Activated T-cell treated with anti-CD3 and anti-CD28 coated beads for 24 hours (primary cell): ENCODE measurements at places on chromosomes 12 and 14.
A peak's percentile ranks its signal among the peaks of the same experiment; 100 is the strongest.

- DNase-seq = no peak
These were observed 448 bp downstream of the TSPAN9 start for GRCh38 chr12:3077572-3078081.

GRCh38 chr12:91210618-91211017 lies 28.0 kb upstream of the DCN start:
- no peak for DNase-seq

- no peak for DNase-seq
These were observed 388.8 kb upstream of the PDE3A start for GRCh38 chr12:19979584-19979983.

DNA sequence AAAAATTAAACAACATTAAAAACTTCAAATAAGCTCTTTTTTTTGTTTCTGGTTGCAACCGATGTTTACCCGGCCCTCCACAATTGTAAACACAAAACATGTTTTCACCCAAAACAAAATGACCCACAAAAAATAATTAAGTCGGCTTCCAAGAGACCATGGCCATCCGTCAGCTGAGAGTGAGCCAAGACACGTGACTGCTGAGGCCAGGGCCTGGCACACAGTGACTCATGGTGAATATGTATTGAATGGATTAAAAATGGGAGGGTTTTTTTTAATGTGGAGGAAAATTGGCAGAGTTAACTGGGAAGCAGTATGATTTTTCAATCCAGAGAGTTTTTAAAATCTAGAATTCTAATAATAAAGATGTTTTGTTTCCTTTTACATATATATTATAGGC lies 13.8 kb upstream of the CPNE8 start:
- no peak for DNase-seq

GRCh38 chr14:33836900-33837577 lies 113.8 kb downstream of the EGLN3 start:
- DNase-seq = no peak

DNA sequence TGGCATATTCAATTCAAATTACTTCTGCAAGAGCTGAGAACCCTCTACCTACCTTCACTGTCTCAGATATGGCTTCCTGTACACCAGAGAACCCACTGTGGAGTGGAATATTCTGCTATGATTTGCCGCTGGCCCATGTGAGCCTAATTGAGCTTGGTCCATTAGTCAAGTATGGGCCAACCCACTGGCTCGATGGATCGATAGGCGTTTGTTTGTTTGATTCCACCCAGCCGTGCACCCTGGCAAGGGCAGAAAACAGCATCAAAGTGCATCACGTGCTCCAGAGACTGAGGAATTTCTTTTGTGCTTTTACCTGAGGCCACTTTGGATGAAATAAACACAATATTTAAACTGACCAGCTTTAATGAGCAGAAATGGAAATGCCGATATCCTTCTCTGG lies 426.3 kb downstream of the AACS start:
- DNase-seq = no peak

GRCh38 chr14:97458661-97459579 lies 661.7 kb downstream of the VRK1 start:
- peak; percentile 76 for DNase-seq

- DNase-seq = no peak
These were observed 35.6 kb downstream of the SCFD1 start for GRCh38 chr14:30657606-30658163.

- no peak for DNase-seq
These were observed 202 bp downstream of the YAF2 start for GRCh38 chr12:42237853-42238239.

DNA sequence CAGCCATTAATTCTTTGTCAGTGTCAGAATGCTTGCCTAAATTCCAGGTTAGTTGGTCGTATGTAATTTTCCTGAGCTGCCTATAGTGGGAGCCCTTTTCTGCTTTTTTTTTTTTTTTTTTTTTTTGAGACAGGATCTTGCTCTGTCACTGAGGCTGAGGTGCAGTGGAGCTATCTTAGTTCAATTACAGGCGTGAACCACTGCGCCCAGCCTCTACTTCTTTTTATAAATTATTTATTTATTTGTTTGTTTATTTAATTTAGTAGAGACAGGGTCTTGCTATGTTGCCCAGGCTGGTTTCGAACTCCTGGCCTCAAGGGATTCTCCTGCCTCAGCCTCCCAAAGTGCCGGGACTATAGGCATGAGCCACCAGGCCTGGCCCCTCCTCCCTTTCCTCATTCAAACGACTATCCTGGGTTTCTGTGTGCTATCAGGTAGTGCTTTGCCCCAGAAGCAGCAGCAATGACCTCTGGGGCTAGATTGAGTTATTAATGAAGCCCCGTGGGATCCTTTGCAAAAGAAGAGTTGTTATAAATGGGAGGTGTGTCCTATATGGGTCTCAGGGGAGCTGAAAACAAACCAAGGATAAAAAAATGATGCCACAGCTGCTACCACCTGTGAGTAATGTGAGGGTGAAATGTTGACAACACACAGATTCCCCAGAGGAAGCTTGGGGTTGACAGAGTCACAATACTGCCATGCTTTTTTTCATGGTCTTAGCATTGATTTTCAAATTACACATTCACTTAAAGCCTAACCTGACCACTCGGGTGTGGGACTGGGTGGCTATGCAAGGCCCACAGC lies 34.6 kb upstream of the NFKBIA start:
- no peak for DNase-seq

DNA sequence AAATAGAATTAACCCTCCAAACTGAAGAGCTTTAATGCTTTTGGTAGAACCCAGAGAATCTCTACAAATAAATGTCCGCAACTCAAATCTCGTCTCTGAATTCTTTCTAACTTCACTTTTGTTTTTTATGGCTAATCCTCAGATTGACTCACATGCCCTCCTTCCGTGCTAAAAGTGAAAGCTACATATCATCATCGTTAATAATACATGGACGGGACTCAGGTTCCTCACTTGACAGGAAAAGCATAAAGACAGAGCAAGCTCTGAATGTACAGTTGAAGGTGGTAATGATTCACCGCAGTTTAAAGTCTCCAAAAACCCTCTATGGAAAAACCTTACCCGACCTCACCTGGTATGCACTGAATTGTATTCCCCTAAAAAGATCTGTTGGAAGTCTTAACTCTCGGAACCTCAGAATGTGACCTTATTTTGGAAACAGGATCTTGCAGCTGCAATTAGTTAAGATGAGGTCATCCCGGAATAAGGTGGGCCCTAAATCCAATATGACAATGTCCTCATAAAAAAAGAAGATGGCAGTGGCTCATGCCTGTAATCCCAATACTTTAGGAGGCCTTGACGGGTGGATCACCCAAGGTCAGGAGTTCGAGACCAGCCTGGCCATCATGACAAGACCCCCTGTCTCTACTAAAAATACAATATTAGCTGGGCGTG lies 147.4 kb upstream of the FOXN3 start:
- DNase-seq = no peak

- DNase-seq = no peak
These were observed 38.1 kb downstream of the SVOP start for GRCh38 chr12:108982621-108983219.

DNA sequence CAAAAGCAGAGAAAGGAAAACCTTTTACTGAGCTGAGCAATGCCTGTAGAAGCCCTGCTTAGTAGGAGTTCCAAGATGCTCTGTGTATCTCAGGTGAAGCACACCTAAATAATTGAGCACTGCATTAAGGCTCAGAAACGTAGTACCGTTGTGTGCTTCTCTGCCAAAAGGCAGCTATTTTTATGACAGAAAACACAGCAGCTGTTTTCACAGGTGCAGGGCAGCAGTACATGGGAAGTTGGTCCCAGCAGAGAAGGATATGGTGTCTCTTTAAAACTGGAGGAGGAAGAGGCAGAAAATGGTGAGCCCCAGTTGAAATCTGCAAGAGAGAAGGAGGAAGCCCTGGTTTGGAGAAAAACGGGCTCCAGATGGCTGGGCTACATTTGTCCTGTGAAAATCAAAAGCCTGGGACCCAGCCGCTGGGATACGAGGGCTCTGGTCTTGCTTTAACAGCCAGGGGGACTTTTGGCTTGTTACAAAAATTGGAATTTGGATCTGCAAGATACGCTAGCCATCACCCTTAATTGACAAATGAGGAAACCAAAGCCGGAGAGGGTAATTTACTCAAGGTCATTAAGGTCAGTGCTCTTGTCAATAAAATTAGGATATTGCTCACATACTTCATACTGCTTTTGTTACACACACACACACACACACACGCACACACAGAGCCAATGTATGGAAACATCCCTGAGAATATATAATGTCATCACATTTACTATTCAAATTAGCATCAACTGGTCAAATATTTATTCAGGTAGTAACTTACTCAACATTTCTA lies 27.3 kb downstream of the SPRING1 start:
- no peak for DNase-seq

DNA sequence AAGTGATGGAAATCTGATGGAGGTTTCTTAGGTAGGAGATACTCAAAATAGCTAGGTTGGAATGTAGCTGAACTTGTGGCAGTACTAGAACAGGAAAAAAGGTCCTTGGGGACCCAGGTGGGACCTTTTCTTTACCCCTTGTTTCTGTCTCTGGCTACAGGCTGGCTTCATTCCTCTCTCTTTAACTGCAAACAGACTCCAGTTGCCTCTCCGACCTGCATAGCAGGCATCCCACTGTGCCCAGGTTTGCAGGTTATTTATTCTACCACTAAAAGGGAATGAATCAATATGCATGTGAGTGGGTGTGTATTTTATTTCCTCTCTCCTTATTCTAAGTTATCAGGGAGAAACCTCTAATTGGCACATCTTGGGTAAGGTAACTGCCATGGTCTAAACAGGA lies 758.1 kb downstream of the MED13L start:
- DNase-seq = no peak

DNA sequence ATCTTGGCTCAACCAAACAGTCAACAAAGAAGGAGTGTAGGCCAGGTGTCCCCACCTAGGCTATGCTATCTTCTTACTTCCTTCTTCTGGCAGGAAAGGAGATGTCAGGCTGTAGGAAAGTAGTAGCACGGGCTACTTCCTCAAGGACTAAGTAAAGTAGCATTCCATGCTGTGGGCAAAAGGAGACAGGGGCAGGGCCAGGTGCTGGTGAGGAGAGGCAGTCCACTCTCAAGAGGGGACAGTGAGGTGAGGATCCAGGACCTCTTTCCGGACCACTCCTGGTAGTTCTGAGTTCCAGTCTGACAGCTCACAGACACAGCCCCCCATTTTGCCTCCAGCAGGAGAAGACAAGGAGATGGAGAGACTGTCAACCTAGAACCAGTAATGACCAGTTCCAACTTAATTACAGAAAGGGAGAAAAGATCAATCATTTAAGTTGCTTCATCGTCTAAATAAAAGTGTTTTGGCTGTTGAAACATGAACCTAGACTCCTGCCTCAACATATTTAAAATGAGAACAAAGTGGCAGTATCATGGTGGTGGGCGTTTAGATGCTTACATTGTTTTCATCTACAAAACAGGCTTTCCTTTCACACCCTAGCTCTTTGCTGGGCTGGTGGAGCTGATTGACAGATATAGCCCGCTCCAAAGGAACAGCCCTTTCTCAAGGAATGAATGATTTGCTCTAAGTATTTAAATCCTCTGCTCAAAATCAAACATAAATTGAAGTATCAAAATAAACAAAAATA lies 5.1 kb upstream of the SSTR1 start:
- DNase-seq = no peak

GRCh38 chr14:45526715-45527549 lies 273.9 kb upstream of the MIS18BP1 start:
- no peak for DNase-seq
